ENCODE measurements at places on chromosomes 1 and 21. TPM values are rescaled to one million over a fixed set of nuclear protein-coding genes. Genes with fewer than 3 reads are reported as not detected.

DNA sequence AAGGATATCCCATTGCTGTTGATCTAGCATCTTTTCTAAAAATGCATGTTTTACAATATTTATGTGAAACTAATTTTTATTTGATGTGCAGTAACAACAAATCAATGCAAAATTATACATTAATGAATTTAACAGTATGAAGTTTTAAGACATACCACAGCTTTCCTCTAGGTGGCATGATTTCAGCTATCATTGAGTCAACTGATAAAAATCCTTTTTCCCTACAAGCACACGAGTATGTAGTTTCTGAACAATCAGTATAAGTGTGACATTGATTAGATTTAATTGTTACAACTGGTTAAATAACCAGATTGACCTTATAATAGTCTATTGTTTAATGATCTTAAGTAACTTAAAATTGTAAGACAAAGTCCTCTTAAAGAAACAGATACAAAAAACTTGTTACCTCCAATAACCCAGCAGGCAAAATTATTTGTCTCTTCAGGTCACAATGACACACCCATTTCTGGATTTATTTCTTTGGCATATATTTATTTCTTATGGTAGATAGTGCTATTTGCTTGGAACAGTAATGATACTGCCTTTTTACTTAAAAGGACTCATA lies 5.8 kb upstream of the TGFB2 start:
- H3K4me3 ChIP-seq = no peak overlapping the region
- H3K4me1 ChIP-seq = no peaks in the 10 kb centered on the region
- H3K27ac ChIP-seq = no peak overlapping the region
- H3K36me3 ChIP-seq = no peaks in the 10 kb centered on the region
- H3K27me3 ChIP-seq = no peaks in the 10 kb centered on the region

Gene TCP10L
- 5.6 TPM for total RNA-seq

DNA sequence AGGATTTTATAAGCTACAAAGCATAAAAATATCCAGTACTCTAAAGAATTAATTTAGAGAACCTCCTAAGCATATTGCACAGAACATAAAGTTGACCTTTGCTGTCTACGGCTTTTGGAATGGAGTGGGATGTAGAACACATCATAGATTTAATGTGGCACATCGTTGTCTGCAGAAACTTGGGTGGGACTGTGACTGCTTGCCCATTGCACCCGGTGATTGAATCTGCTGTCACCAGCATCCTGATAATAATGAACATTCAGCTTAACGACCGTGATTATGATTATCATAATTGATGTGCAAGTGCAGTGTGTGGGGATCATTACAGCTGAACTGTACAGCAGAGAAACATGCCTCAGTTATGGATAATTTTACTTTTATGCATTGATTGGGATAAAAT lies 181.9 kb downstream of the SPATA17 start:
- H3K4me3 ChIP-seq = no peak overlapping the region
- no peak overlapping the region for H3K27ac ChIP-seq
- no peaks in the 10 kb centered on the region for H3K27me3 ChIP-seq

DNA sequence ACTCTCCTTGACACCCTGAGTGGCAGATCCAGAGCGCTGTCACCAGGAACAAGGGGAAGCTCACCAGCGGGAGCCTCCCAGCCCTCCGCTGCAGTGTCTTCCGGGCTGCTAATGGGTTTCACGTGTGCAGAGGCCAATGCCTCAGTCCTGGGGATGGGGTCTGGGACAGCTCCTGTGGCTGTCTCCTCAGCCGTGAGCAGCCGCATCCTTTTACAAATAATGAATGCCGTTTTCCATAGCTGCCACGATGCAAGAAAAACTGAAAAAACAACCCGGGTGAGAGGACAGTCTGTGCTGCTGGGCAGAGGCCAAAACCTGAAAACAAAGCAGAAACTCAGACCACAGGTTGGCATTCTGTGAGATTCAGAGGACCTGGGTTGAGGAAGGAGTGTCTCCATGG lies 212.2 kb upstream of the RAB4A start:
- H3K4me3 ChIP-seq = no peak overlapping the region
- H3K27me3 ChIP-seq = no peaks in the 10 kb centered on the region
- no peak for DNase-seq
- no peaks in the 10 kb centered on the region for H3K36me3 ChIP-seq

GRCh38 chr1:62077821-62078220 lies 116.8 kb upstream of the L1TD1 start:
- no peak for DNase-seq
- H3K27me3 ChIP-seq = no peaks in the 10 kb centered on the region
- H3K36me3 ChIP-seq = no peaks in the 10 kb centered on the region
- H3K4me1 ChIP-seq = no peaks in the 10 kb centered on the region

GRCh38 chr1:52558941-52559340 lies 6.0 kb upstream of the TUT4 start:
- no peak overlapping the region for H3K4me3 ChIP-seq
- H3K36me3 ChIP-seq = no peaks in the 10 kb centered on the region
- peaks cover 5% of the 10 kb centered on the region for H3K4me1 ChIP-seq
- no peak for DNase-seq
- no peak overlapping the region for H3K27ac ChIP-seq

DNA sequence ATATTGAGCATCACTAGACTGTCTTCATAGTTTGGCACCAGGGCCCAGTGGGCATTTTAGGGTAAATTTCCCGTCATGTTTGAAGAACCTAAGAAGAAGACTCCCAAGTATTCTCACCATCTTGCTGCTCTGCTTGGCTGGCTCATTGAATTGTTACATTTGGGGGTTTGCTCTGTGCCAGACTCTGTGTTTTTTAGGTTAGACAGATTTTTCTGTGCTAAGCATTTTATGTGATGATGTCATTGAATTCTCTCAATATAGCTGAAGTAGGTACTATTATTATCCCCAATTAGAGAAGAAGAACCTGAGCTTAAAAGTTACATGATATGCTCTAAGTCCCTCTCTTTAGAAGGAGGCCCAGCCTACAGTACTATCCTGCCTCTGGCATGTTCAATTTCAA lies 28.0 kb upstream of the DNASE2B start:
- H3K27me3 ChIP-seq = no peaks in the 10 kb centered on the region
- no peak overlapping the region for H3K4me3 ChIP-seq
- peaks cover 21% of the 10 kb centered on the region for H3K4me1 ChIP-seq
- H3K27ac ChIP-seq = no peak overlapping the region
- no peaks in the 10 kb centered on the region for H3K36me3 ChIP-seq

GRCh38 chr1:29641921-29642320 lies 405.6 kb downstream of the PTPRU start:
- H3K4me3 ChIP-seq = no peak overlapping the region
- no peaks in the 10 kb centered on the region for H3K4me1 ChIP-seq
- no peaks in the 10 kb centered on the region for H3K36me3 ChIP-seq
- DNase-seq = no peak
- H3K27ac ChIP-seq = no peak overlapping the region

- H3K4me3 ChIP-seq = no peak overlapping the region
- H3K27me3 ChIP-seq = no peaks in the 10 kb centered on the region
- no peaks in the 10 kb centered on the region for H3K4me1 ChIP-seq
- DNase-seq = no peak
Measured at GRCh38 chr1:187280031-187280430, 451.3 kb downstream of the PLA2G4A start.

Gene ZMYND12
- 0.19 TPM for total RNA-seq

DNA sequence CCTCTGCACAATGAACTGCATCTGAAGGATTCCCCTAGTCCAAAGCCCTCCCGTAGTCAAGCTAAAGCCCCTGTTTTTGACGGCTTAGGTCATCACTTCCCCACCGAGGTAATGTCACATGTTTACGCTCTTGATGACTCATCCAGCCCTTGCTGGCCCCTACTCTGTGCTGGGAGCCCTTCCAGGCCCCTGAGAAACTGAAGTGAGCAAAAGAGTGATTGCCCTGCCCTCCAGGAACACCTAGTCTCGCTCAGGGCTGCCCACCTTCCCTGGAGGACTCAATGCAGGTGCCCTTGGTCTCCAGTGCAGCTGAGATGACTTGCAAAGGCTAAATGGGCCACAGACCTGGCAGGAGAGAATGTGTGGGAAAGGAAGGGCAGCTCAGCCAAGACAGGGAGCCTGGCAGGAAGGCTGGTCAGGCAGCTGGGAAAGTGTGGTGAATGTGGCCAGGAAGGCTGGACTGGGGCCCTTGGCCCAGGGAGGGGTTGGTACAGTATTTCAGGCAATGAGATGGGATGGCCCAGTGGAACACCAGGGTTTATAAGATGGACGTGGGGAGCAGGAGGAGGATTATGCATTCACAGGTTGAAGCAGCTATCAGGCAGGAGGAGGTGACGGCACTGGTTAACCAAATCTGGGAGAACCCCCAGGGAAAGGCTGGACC lies 345.6 kb downstream of the NPHP4 start:
- H3K27ac ChIP-seq = no peak overlapping the region
- no peak for DNase-seq
- no peaks in the 10 kb centered on the region for H3K36me3 ChIP-seq
- no peaks in the 10 kb centered on the region for H3K27me3 ChIP-seq
- H3K4me3 ChIP-seq = no peak overlapping the region
- H3K4me1 ChIP-seq = peaks cover 8% of the 10 kb centered on the region

DNA sequence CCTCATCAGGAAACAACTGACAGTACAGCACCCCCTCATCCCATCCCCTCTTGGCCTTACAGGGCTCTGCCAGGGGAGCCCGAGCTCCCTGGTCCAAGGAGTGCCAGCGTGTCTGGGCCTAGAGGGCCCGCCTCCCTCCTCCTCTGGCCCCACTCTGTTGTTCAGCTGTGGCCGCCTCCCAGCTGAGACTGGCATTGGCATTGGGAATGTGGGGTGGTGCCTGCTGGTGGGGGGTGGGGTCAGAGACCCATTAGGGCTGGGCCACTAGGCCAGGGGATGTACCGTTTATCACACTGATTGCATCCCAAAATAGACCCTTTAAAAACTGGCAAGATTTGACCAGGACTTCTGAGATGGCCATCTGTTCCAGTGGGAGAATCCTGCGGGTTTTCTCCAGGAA lies 1.4 kb downstream of the LDLRAP1 start:
- no peaks in the 10 kb centered on the region for H3K36me3 ChIP-seq
- peaks cover 37% of the 10 kb centered on the region for H3K4me1 ChIP-seq
- peak overlapping the region; percentile 88 for H3K4me3 ChIP-seq
- H3K27ac ChIP-seq = peak overlapping the region; percentile 91
- no peaks in the 10 kb centered on the region for H3K27me3 ChIP-seq

DNA sequence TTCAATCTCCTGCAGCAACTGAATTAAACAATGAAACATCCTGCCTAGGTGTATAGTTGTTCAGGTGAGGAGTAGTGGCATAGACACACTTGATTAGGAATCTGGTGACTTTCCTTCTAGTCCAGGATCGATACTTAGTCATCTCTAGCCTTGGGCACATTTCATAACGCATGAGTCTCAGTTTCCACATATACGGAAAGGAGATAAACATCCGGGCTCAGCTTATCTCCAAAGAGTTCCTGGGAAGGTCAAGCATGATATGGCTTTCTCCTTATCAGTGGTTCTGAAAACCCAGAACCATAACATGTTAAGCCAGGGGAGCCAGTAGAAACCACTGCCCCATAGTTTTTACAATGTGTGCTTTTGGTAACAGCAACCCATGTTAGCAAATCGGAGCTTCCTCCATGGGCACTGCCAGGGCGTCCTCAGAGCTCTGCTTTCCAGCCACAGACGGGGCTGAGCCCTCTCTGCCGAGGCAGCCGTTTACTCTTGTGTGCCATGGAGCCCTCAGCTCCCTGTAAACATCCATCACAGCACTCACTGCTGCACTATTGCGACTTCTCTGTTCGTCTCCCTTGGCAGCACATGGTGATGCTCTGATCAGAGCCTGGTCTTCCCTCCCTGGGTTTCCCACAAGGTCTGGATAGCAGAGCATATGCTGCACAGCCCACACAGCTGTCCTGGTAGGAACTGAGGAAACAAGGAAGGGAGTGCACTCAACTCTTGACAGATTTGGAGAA lies 34.6 kb downstream of the RUNX1 start:
- H3K36me3 ChIP-seq = no peaks in the 10 kb centered on the region
- no peak overlapping the region for H3K4me3 ChIP-seq
- no peak overlapping the region for H3K27ac ChIP-seq
- H3K27me3 ChIP-seq = no peaks in the 10 kb centered on the region
- DNase-seq = no peak

Gene CENPF
- total RNA-seq = 23.4 TPM

- no peak for DNase-seq
- no peaks in the 10 kb centered on the region for H3K27me3 ChIP-seq
- H3K4me3 ChIP-seq = no peak overlapping the region
Measured at GRCh38 chr21:45204395-45204794, 83.3 kb downstream of the POFUT2 start.

- peaks cover 5% of the 10 kb centered on the region for H3K36me3 ChIP-seq
- DNase-seq = no peak
- peak overlapping the region; percentile 85 for H3K4me3 ChIP-seq
- H3K27me3 ChIP-seq = no peaks in the 10 kb centered on the region
- peak overlapping the region; percentile 94 for H3K27ac ChIP-seq
- H3K4me1 ChIP-seq = peaks cover 54% of the 10 kb centered on the region
Measured at GRCh38 chr1:21175324-21175669, 1.4 kb downstream of the EIF4G3 start.

Gene RGSL1
- total RNA-seq = 0.61 TPM

- H3K4me3 ChIP-seq = no peak overlapping the region
- no peak for DNase-seq
- no peaks in the 10 kb centered on the region for H3K36me3 ChIP-seq
- no peak overlapping the region for H3K27ac ChIP-seq
- no peaks in the 10 kb centered on the region for H3K4me1 ChIP-seq
Measured at GRCh38 chr21:44507673-44508425, 32.1 kb downstream of the KRTAP10-1 start.

Gene SIM2
- total RNA-seq = 49.4 TPM

Gene RNF19B
- total RNA-seq = 40.5 TPM

DNA sequence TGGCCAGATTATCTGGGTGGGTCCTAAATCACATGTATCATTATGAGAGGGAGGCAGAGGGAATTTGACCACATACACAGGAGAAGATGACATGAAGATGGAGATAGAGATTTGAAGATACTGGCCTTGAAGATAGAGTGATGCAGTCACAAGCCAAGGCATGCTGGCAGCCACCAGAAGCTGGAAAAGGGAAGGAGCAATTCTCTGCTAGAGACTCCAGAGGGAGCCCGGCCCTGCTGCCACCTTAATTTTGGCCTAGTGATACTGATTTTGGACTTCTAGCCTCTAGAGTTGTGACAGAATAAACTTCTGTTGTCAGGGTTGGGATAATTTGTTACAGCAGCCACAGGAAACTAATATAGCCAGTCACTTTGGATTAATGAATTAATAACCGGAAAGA lies 2.2 kb upstream of the PRDM2 start:
- H3K36me3 ChIP-seq = no peaks in the 10 kb centered on the region
- H3K4me3 ChIP-seq = no peak overlapping the region
- DNase-seq = no peak
- no peak overlapping the region for H3K27ac ChIP-seq
- no peaks in the 10 kb centered on the region for H3K27me3 ChIP-seq

Gene TRIM45
- total RNA-seq = 0.72 TPM

GRCh38 chr1:223748773-223749733 lies 36.7 kb downstream of the CAPN2 start:
- H3K36me3 ChIP-seq = peaks cover 98% of the 10 kb centered on the region
- DNase-seq = no peak
- H3K4me3 ChIP-seq = peak overlapping the region; percentile 63
- H3K27ac ChIP-seq = peak overlapping the region; percentile 74

Gene FAM229A
- total RNA-seq = 2.3 TPM

DNA sequence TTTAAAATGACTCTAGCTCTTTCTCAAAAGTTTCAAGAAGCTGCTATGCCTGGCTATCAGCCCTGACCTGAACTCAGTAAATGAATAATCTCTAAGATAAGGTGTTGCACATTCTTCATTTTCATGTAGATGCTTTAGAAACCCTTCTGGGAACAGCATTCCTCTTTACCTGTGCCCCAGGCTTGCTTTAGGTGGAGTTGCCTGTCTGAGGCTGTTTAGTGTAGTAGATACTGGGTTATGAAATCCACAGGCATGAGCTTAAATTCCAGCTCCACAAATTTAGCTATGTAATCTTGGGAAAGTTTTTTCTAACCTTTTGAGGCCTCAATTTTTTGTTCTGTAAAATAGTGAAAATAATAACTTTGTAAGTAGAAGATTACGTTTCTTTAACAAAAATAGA lies 41.6 kb downstream of the ATP6V1G3 start:
- H3K36me3 ChIP-seq = no peaks in the 10 kb centered on the region
- no peak overlapping the region for H3K27ac ChIP-seq
- H3K4me3 ChIP-seq = no peak overlapping the region
- DNase-seq = no peak
- no peaks in the 10 kb centered on the region for H3K27me3 ChIP-seq
